Esophagus muscularis mucosa (tissue), 4 donors: ENCODE measurements at places on chromosomes 6 and 20. TPM values are rescaled to one million over a fixed set of nuclear protein-coding genes. Genes with fewer than 3 reads are reported as not detected.

Gene KCNK17
- not detected for total RNA-seq

GRCh38 chr20:51338692-51339440 lies 203.7 kb downstream of the NFATC2 start:
- no peaks in the 10 kb centered on the region for H3K27me3 ChIP-seq
- DNase-seq: no peak
- H3K36me3 ChIP-seq: no peaks in the 10 kb centered on the region
- peaks cover 4% of the 10 kb centered on the region for H3K4me1 ChIP-seq

DNA sequence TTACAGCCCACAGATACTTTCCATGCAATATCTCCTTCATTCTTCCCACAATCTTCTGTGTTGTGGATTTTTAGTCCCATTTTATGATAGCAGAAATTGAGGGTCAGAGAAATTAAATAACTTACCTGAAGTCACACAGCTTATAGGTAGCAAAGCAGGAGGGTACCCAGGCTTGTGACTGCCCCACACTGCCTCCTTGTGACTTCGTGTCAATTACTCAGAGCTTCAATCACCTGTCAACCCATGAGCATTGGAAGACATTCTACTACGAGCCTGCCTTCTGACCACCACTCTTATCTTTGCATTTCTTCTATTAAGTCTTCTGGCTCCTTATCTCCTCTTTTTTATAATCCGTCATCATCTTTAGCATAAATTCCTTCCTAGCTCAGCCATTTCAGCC lies 71.6 kb upstream of the NRSN1 start:
- DNase-seq: no peak
- no peak overlapping the region for H3K4me3 ChIP-seq
- no peaks in the 10 kb centered on the region for H3K27me3 ChIP-seq
- H3K36me3 ChIP-seq: no peaks in the 10 kb centered on the region

DNA sequence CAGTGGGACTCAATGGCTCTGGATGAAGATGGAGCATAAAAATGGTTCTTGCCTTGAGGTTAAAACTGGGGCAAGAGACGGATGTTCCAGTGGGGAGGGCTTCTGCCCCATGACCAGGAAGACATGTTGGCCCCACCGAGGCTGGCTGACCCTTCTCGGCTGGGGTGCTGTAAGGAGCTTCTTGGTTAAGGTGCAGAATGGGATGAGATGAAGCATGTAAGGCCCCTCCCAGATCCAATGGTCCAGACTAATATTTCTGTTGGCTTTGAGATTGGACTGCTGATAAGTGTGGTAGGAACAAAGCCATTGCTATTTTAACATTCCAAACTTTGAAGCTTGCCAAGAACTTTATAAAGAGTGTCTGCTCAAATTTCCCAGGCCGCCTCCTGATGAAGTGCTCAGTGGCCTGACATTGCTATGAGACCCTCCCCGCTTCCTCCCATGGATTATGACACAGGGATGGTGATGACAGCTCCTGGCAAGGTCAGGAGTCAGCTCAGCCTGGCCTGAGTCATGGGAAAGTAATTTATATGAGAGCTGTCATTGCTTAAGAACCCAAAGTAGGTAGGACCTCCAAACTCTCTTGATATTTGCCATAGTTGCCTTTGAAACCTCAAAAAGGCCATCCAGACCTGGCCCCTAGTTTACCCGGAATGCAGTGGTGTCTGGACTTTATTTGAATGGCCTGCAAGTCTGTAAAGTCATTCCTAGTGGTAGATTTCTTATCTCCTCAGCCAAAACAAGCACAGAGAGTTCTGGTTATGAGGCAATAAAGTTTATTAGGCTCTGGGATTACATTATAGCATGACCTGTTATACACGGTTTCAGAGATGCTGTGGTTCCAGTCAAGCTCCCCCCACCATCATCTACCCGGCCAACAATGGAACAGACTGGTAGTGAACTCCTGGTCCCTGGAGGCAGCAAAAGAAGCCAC lies 55.2 kb downstream of the TGM2 start:
- H3K36me3 ChIP-seq: no peaks in the 10 kb centered on the region
- no peaks in the 10 kb centered on the region for H3K27me3 ChIP-seq
- H3K27ac ChIP-seq: peak overlapping the region; percentile 77
- peak; percentile 94 for DNase-seq
- H3K4me1 ChIP-seq: peaks cover 36% of the 10 kb centered on the region

GRCh38 chr6:73951183-73951582 lies 255.2 kb downstream of the CD109 start:
- no peaks in the 10 kb centered on the region for H3K4me1 ChIP-seq
- DNase-seq: no peak
- H3K36me3 ChIP-seq: no peaks in the 10 kb centered on the region

DNA sequence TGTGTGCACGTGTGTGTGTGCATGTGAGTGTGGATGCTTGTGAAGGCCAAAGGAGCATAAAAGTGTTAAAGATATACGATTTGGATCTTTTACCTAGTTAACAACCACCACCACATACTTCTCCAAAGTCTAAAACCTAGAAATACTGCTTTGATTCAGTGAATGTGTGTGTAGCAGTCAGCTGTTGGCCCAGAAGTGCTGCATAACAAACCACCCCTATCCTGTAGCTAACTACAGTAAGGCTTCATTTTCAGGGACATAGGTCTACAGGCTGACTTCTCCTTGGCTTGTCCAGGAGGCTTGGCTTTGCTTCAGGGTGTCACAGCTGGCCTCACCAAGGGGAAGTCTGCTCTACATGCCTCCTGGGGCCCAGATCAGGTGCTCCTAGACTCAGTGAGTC lies 2.4 kb upstream of the CST8 start:
- no peak overlapping the region for H3K4me3 ChIP-seq
- no peaks in the 10 kb centered on the region for H3K27me3 ChIP-seq
- DNase-seq: no peak
- no peak overlapping the region for H3K27ac ChIP-seq

DNA sequence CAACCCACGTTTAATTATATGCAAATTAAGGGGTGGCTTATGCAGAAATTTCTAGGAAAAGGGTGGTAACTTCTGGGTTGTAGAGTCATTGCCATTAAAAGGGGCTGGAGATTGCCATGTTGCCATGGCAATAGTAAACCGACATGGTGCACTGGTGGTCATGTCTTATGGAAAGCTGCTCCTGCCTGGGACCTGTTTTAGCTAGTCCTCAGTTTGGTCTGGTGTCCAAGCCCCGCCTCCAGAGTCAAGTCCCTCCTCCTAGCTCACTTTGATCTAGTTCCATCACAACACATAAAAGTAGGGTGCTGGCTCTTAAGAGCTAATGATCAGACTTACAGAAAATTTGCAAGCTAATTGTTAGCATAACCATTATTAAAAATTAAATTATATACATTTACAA lies 5.3 kb downstream of the SLC22A2 start:
- no peak overlapping the region for H3K27ac ChIP-seq
- no peaks in the 10 kb centered on the region for H3K4me1 ChIP-seq
- H3K36me3 ChIP-seq: no peaks in the 10 kb centered on the region

DNA sequence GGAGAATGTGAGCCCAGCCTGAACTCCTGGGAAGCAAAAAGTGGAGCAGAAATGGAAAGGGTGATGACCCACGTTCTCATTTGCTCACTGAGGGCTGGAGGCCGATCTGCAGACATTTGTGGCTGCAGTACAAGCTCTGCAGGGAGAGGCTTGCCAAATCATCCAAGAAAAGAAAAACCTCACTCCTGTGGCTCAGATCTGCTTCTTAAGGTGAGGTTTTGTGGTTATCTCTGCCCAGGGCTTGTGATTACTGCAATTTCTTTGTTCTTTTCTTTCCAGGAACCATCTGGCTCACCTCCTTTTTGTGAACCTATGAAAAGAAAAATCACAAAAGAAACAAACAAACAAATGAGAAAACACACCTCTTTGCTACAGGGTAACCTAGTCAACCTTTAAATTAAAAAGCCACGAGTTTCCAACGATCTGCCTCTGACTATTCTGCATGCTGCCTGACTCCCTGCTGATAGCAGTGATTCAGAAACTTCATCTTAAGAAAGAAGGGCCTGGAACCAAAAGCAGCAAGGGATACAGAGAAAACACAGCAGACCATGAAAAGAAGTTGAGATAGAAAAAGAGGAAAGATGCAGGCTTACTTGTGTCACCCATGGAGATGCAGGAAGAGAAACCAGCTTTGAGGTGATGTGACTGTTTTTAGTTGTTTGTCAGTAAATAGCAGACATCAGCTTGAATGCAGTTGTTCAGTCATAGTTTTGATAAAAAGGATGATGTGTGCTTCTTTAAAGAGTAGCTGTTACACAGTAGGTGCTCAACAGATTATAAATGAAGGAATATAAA lies 165.1 kb downstream of the LMBRD1 start:
- no peaks in the 10 kb centered on the region for H3K36me3 ChIP-seq
- H3K27ac ChIP-seq: no peak overlapping the region
- no peaks in the 10 kb centered on the region for H3K4me1 ChIP-seq
- DNase-seq: no peak
- no peaks in the 10 kb centered on the region for H3K27me3 ChIP-seq
- H3K4me3 ChIP-seq: no peak overlapping the region
